ENCODE measurements at places on chromosomes 3 and 15. TPM values are rescaled to one million over a fixed set of nuclear protein-coding genes. Genes with fewer than 3 reads are reported as not detected.

The LSG1 gene
- 72.8 TPM for total RNA-seq

DNA sequence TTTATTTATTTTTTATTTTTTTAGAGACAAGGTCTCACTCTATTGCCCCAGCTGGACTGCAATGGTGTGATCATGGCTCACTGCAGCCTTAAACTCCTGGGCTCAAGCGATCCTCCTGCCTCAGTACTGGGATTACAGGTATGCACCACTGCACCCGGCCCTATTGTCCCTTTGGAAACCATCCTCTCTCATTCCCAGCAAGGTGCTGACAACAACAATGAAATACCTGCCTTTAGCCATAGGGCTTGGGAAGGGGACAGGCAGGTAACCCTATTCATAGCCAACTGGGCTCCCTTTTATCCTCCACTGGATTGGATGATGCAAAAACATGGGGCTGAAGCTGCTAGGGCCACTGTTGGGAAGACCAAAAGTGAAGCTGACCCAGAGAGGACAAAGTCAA lies 43.1 kb downstream of the SCAP start:
- DNase-seq: no peak

- DNase-seq: no peak
Observed at GRCh38 chr3:40178012-40178594, 131.4 kb upstream of the EIF1B start.

- DNase-seq: no peak
Observed at GRCh38 chr15:79924379-79924778, 27.6 kb upstream of the MTHFS start.

- no peak for DNase-seq
Observed at GRCh38 chr3:183392186-183393034, 36.0 kb downstream of the MCF2L2 start.

GRCh38 chr15:73628976-73629797 lies 4.0 kb downstream of the NPTN start:
- no peak for DNase-seq

- DNase-seq: no peak
Observed at GRCh38 chr3:149501524-149501923, 27.0 kb downstream of the TM4SF4 start.

DNA sequence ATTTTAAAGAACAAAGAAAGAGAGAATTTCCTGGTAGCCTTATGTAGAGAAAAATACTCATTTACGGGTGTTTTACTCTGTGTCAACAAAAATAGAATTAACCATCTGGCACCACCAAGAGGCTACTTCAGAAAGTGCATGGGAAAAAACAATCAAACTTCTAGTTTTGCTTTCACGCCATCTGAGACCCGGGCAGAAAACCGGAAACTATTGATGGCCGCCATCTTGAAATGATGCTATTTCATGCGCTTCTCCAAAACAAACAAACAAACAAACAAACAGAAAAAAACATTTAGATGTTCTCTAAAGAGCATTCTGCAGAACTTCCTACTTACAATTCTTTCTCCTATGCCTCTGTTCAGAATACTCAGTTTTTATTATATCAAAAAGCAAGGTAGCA lies 49.4 kb upstream of the SYNPR start:
- DNase-seq: peak; percentile 18

DNA sequence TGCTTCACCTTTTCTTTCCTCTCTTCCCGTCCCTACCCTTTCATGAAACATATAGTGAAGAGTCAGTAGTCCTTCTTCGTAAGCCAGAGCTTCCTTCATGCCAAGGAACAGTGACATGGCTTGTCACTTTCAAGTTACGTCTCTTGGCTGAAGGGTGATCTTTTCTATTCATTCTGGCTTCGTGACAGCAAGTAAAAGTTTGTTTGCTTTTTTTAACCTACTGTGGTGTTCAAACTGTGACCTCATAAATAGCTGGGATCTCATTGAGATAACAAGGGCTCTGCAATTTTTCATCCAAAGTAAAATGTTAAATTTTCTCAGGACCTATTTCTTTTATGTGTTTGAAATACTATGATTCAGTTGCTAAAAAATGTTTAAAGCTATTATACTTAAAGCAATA lies 10.5 kb downstream of the CDIN1 start:
- DNase-seq: no peak

GRCh38 chr3:99322551-99322950 lies 315.8 kb upstream of the COL8A1 start:
- DNase-seq: no peak

Measured in dermis blood vessel endothelial cell (primary cell).